NCI-H1105 treated with DMSO at 0.1 percent for 48 hours (cell line): ENCODE measurements at places on chromosomes 11 and 22.

DNA sequence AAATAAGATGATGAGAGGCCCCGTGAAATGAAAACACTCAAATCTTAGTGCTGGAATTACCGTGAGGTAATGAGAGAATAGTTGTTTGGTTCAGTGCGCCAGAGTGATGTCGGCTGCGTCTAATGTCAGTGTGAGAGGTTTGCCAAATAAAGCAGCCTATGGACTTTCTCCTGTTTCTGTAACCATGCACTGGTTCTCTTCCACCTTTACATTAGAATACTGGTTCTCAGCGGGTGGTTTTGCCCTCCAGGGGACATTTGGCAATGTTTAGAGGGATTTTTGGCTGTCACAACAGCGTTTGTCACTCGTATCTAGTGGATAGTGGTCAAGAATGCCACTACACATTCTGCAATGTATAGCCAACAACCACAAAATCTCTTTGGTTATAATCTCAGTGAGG lies 1.1 kb downstream of the OOSP4B start:
- DNase-seq: no peak

DNA sequence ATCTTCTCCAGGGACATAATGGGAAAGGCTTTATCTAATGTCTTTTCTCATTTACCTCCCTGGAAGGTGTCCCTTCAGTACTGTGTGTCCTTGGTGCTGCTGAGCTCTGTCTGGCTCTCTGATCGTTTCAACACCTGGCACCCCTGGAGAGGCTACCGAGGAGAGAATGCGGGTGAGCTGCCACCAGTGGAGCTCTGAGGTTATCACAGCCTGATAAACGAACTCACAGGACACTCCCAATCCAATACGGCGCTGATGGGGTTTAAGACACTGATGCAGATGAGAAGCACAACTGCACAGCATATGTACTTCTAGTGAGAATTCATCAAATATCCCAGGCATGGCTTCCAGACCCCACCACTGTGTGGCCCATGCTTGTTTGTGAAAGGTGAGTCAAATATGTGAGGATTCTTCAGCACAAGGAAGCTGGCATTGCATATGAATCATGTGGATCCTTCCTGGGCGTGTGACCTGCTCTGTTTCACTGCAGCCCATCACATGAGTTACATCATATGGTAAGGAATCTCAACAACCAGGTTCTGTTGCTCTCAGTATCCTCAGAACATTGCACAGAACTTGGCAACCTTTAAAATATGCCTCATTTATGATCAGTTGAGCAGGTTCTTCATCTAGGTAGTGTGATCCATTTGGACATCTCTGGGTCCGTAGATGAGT lies 34.8 kb upstream of the VWA5A start:
- DNase-seq: no peak

DNA sequence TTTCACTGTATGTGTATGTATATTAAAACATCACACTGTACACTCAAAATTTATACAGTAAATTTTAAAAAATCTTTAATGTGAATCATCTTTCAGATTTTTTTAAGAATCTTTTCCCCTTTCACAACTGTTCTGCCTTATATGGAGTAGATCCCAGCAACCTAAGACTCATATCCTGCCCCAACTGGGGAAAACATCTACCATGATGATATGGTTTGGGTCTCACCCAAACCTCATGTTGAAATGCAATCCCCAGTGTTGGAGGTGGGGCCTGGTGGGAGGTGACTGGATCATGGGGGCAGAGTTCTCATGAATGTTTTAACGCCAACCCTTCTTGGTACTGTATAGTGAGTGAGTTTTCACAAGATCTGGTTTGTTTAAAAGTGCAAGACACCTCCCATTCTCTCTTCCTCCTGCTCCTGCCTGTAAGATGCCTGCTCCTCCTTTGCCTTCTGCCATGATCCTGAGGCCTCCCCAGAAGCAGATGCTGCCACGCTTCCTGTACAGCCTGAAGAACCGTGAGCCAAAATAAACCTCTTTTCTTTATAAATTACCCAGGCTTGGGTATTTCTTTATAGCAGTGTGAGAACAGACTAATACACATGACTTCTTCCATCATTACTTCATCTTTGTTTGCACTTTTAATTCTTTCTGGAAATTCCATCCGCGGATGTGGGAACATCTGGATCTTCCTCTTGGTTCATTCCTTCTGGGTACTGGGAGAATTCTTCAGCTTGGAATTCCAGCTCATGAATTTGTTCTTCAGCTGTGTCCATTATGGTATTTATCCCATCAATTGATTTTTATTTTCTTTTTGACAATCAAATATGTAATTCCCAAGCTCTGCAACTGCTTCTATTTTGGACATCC lies 36.9 kb downstream of the LINC01488 start:
- no peak for DNase-seq

DNA sequence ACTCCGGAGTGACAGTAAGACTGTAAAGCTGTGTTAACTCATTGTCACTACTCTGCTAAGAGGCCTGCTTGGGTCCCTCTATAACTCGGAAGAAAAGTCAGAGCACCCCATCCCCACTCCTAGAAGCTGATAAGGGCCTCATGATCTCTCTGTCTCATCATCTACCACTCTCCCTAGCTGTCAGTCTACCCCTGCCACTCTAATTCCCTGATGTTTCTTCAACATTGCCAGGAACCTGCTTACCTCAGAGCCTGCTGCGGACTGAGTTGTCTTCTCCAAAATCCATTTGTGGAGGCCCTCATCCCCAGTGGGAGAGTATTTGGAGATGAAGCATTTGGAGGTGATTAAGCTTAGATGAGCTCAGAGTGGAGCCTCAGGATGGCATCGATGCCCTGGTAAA lies 1092.2 kb downstream of the TBC1D22A start:
- DNase-seq: no peak
